Right renal cortex interstitium (tissue), 3 donors: ENCODE measurements at places on chromosomes 12 and 14.

- no peak for DNase-seq
These were observed 227.4 kb downstream of the NEDD1 start for GRCh38 chr12:97134495-97134894.

DNA sequence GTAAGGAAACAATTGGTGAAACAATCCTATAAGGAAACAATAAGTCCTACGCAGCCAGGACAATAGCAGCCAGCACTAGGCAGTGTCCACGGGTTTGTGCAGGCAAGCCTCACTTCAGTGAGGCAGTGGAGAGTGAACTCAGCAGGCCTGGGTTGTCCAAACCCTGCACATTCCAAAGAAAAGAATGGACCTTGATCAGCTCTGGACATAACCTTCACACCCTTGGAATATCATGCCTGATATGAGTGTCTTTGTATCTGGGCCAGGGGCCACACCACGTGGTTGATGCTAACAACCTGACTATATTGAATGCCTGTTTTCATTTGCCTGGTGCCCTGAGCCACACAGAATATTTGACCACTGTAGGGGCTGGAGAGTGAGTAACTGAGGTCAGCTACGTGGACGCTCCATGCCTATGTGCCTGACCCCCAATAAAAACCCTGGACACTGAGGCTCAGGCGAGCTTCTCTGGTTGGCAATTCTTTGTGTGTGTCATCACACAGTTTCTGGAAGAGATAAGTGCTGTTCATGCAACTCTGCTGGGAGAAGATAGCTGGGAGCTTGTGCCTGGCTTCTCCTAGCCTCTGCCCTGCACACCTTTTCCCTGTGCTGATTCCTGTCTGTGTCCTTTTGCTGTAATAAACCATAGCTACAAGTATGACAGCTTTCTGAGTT lies 81.4 kb upstream of the NCOR2 start:
- no peak for DNase-seq

DNA sequence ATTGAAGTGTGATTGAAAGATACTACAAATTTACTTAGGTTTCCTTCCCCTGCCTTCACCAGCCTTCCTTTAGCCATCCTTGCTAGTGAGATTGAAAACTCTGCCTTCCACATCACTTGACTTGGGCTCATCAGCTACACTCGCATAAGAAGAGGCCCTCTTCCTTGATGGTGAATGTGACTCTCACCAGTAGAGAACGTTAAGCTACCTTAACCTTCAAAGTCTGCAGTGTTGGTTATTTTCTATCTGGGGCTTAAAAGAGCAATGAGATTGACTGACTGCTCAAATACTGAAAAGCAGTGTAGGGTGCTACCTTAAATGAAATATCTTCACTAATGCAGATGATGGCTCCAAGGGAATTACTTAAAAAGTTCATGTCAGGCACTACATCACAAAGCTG lies 271.8 kb downstream of the EGLN3 start:
- no peak for DNase-seq

GRCh38 chr12:67937822-67938221 lies 51.4 kb upstream of the IFNG-AS1 start:
- no peak for DNase-seq

DNA sequence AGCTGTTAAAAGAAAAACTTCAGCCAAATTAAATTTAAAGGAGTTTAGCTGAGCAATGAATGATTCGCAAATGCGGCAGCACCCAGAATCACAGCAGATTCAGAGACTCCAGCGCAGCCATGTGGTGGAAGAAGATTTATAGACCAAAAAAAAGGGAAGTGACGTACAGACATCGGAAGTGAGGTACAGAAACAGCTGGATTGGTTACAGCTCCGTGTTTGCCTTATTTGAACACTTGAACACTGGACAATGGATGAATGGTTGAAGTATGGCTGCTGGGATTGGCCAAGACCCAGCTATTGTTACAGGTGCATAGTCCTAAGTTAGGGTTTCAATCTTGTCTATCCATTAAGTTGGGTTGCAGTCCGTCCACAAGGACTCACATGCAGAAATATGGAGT lies 42.6 kb downstream of the GALNT8 start:
- DNase-seq: no peak

DNA sequence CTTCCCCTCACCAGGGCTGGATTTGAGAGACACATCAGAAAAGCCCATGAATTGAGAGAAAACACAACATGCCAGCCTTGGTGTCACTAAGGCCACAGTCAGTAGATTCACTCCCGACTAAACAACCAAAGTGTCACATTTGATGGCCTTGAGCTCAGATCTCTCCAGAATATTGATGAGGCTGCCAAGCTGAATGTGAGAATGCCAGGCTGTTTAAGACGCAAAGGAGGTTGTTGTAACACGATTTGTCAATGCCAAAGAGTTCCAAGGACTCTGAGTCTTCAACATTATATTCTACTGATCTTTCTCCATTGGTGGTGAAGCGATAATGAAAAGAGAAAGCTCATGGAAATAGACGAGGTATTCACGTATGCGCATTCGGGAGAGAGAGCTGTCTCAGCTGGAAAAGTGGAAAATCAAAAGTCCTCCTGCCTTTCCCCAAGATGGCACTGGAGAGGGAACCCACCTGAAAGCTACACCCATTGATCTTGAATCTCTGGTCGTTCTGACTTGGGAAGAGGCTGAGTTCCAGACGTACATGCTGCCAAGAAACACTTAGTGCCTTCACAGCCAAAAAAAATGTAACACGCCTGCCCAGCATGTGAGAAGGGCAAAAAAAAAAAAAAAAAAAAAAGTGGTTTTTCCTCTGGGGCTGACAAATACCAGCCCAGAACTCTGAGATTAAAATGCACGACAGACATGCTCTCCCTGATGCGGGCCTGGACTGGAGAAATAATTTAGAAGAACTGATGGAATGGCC lies 1159.6 kb downstream of the VRK1 start:
- DNase-seq: no peak

- DNase-seq: no peak
These were observed 5.9 kb downstream of the KLHL33 start for GRCh38 chr14:20429801-20430669.

DNA sequence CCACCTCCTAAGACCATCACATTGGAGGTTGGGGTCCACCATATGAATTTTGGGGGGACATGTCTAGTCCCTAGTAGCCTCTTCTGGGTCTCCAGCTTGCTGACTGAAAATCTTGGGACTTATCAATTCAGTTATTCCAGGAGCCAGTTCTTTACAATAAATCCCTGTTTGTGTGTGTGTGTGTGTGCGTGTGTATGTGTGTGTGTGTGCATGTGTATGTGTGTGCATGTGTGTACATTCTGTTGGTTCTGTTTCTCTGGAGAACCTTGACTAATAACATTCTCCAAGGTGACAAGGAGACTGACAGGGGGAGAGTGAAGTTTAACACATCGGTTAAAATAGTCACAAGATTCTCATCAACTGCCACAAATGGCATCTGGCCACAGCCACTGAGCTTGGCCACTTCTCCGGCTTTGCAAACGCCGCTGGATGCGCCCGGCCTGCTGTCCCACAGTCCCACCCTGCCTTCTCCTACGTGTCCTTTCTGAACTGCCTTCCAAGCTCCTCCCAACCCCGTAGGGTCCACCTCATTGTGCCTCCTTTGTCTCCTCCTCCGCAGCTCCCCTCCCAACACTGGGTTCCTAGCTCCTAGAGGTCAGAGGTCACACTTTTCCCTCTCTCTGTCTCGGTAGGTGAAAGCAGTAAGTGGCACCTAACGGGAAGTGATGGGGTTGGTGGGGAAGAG lies 88.1 kb upstream of the DIO3 start:
- DNase-seq: no peak

DNA sequence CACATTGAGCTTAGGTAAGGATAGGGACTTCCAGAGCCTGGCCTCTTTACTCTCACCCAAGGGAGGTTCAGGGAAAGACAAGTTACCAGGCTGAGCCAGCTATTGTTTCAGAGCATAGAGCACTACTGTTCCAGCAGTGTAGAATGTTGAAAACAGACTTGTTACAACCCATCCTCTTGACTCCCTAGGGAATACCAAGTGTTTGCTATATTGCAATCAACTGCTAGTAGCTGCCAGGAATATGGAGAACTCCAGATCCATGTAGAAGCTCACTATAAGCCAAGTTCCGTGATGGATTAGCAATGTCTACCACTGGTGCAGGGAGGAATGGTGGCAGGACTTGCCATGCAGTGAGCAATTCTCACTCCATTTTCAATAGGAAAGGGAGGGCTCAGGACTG lies 199.8 kb upstream of the RBM19 start:
- DNase-seq: no peak

GRCh38 chr14:93950948-93951634 lies 23.9 kb downstream of the FAM181A start:
- no peak for DNase-seq

GRCh38 chr14:38547961-38548490 lies 292.1 kb upstream of the CLEC14A start:
- DNase-seq: no peak

- DNase-seq: no peak
These were observed 1.1 kb downstream of the ATP5F1B start for GRCh38 chr12:56644654-56645053.

- DNase-seq: no peak
These were observed 693 bp downstream of the MAP3K9 start for GRCh38 chr14:70808416-70809224.

DNA sequence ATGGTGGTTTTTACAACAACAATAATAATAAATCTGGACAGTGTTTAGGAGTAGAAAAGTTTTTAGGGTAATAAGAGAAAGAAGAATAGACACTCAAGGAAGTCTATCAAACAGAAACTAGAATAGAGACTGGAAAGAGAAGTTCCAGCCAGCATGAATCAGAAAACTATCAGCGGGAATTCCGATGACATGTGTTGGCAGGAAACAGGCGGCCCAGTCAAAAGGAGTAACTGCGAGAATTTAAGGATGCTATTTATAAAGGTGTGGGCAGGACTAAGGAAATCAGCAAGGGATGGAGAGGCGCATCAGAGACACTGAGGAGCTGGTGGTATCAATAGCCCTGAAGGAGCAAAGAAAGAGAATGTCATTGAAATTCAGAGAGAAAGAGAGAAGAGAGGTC lies 89.9 kb downstream of the TBX5 start:
- no peak for DNase-seq

DNA sequence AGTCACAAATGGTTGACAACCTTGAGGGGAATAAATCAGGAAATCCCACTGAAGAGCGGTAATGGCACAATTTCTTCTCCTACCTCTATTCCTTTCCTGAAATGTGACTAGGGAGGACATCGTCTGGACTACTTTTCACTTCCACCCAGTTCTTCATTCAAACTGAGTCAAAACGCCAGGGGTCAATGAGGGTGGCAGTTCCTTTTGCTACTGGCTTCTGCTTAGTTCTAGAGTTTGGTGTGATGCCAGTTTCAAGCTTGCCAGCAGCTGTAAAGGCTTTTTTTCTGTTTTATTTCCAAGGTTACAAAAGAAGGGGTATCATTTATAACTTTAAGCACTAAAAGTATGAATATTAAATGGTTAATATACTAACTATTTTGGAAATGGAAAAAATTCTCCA lies 286.5 kb downstream of the SOX5 start:
- DNase-seq: no peak

DNA sequence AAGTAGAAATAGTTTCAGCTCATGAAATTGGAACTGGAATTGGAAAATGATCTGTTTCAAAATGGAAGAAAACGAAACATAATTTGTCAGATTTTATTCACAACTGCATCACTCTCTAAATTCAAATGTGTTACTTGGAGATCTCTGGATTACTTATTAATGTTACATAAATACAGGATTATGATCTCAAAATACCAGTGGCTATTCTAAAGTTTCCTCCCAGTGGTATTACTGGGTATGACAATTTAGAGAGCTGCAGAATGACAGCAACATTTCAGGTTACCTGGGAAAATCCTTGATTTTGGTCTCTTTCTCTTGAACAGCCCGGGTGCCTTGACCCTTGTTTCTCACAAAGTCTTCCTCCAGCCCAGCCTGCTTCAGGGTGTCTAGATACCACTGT lies 14.2 kb downstream of the FAM161B start:
- DNase-seq: no peak

GRCh38 chr14:94143711-94144110 lies 14.3 kb upstream of the IFI27L2 start:
- DNase-seq: no peak

DNA sequence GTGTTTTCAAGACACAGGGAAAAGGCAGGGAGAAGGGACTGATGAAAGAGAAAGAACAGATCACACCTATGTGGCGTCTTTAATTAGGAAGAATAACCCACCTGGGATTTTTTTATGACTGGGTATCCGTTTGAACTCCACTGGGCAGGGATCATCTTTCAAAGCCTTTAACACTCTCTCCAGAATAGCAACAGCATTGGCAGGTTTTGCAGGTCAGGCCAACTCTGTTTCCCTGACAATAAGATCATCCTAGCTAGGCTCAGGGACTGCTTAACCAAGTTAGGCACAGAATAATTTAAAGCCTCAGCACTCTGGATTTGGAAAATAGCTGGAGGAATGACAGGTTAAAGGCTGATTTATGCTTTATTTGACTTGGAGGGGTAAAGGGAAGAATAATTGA lies 117.6 kb downstream of the SUDS3 start:
- DNase-seq: no peak

DNA sequence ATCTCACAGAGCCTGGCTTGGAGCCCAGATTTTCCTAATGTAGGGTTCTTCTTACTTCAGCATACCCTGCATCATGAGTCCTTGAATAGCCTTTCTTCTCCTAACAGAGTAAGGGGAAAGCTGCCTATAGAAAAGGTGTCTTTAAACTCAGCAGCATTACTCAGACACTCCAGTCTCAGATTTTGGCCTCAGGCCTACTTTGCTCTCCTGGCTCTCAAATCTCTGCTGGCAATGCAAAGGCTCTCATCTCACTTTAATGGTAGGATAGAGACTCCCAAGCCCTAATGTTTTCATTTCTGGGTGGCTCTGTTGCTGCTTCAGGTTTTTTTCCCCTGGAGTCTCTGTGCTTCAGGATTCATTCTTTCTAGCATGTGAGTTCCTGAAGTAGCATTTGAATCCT lies 9.1 kb upstream of the NKX2-8 start:
- DNase-seq: no peak

GRCh38 chr14:36059531-36059930 lies 117.0 kb downstream of the PTCSC3 start:
- DNase-seq: no peak
